Stimulated activated CD4-positive, alpha-beta T cell treated with anti-CD3 and anti-CD28 coated beads, Interleukin-1b, Interleukin-23, amount 100 ng/mL, for 1 hour (primary cell): ENCODE measurements at places on chromosomes 5 and 9.

DNA sequence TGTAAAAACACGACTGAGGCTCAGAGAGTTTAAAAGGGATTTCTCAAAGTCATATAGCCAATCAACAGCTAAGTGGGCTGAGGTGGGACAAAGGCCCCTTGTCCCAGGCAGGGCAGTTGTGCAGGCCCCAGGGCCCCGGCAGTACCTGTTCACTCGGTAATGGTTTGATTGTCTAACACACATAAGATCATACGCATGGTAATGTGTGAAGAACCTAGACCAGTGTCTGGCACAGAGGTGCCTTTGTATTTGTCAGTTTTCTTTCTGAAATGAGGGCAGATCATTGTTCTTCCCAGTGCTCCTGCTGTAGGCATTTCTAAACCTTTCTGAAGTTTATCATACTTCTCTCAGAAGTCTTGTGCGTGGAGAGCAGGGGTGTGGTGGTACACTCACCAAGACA lies 66.8 kb downstream of the IPPK start:
- no peak for DNase-seq

- peak; percentile 57 for DNase-seq
These were observed 16.8 kb upstream of the NSD1 start for GRCh38 chr5:177116631-177117373.

- no peak for DNase-seq
These were observed 2.6 kb upstream of the MSX2 start for GRCh38 chr5:174721530-174722432.

DNA sequence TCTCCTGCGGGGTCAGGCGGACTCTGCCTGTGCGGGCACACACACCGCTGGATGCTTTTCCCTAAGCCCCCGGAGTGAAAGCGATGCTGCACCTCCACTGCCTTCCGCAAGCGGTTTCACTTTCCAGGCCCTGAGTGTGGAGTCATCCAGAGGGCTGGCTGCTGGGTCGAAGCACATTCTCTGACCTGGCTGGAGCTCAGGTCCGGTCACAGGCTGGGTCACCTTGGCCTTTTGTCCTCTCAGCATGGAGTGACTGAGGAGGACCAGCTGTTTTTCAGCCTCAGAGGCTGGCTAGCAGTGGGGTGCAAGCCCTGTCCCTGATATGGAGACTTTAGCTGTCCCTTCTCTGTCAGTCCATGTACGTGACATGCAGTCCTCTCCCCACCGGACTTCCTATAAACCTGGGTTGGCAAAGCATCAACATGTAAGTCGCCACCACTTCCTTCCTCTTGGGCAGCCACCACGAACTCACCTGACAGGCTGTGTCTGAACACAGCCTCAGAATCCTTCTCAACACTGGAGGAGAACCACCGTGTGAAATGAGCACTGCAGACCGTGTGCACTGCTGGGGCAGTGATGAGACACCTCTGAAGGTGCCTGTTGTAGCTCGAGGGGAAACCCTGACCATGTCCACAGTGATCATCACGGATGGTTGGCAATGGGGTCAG lies 51.3 kb downstream of the GADD45G start:
- no peak for DNase-seq

DNA sequence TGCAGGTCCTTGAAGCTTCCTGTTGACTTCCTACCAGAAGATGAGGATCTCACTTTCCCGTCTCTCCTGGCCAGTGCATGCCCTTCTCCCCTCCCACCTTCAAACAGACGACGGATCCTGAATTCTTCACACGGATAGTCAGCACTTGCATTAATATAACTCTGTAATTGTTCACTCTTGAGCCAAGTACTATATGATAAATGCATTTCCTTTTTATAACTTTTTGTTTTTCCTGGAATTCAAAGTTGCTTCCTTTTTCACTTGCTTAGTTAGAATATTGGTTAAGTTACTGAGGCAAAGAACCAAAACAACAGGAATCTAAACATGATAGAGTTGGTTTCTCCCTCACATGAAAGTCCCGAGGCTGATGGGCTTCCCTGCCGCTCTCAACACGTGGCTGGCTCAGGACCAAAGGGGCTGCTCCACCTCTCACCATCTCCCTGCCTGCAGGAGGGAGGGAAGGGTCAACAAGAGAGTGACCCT lies 20.2 kb upstream of the EGFL7 start:
- no peak for DNase-seq

DNA sequence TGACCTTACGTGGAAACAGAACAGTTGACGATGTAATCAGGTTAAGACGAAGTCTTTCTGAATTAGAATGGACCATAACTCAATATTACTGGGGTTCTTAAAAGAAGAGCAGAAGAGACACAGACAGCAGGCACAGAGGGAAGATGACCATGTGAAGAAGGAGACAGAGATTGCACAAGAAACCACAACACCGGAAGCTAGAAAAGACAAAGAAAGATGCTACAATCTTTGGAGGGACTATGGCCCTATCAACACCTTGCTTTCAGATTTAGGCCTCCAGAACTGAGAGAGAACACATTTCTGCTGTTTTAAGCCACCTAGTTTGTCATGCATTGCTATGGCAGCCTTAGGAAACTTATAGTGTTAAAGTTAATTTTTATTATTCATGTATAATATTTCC lies 27.1 kb downstream of the CDH9 start:
- no peak for DNase-seq

DNA sequence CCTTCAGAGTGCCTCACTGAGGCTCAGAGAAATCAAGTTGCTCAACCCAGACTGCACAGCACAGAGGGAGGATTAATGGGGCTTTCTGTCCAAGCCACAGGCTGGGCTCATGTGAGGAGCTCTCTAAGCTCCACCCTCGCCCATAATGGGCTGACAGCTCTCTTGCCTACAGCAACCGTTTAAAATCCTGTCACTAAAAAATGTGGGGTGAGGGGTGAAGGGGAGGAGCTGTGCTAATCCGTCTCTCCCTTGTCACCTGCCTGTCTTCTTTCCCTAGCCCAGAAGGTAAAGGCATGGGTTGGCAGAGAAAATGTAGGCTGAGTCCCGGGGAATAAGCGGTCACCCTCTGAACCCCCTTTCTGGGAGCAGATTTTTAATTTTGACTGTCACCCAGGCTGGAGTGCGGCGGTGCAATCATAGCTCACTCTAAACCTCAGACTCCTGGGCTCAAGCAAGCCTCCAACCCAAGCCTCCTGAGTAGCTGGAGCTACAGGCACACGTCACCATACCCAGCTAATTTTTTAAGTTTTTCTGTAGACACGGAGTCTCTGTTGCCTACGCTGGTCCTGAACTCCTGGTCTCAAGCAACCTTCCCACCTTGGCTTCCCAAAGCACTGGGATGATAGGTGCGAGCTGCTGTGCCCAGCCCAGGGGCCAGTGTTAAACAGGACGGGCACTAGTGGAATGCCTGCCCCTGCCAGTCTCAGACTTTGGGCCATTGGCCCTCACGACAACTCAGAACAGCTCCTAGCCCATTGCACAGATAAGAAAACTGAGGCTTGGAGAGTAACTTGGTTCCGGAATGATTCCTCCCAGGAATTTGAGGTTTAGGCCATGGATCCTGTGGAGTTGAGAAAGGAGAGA lies 89.5 kb downstream of the LMX1B start:
- no peak for DNase-seq

DNA sequence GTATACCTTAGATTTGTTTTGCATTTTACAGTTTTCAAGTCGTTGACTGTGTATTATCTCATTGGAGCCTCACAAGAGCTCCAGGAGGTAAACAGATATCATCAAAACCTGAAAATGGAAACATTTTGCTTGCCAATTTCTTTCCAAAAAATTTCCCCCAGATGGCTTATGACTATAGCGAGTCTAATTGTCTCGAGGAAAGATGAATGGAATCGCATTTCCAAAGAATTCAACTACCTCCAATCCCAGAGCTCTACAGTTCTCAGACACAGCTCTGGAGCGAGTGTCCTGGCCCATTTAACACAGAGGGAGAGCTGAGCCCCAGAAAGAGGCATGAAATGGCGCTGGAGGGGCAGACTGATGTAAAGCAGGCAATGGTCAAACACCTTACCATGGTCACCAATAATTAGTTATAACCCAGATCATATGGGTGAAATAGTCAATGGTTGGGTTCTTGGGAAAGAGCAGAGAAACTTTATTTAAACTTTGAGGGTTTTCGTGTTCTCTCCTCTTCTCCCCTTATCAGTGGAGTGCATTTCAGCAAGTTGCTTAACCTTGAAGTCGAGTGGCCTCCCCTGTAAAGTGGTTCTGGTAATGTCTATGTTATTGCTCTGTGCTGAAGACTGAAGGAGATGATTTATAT lies 168.2 kb downstream of the ZDHHC21 start:
- DNase-seq, result no peak

DNA sequence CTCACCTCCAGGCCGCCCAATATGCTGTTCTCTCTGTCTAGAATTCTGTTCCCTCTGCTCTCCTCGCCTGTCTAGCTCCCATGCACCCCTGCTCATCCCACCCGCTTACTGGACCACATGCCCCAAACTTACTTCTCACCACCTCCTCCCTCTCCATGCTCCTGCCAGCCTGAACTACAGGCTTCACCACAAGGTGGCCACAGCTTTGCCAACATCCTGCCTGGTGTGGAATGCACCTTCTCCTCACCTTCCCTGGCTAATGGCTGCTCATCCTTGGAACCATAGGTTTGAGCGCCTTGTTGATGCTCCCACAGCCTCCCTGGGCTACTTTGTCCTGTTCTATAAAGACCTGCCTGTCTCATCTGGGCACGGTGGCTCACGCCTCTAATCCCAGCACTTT lies 9.6 kb downstream of the LAMC3 start:
- DNase-seq, result no peak

DNA sequence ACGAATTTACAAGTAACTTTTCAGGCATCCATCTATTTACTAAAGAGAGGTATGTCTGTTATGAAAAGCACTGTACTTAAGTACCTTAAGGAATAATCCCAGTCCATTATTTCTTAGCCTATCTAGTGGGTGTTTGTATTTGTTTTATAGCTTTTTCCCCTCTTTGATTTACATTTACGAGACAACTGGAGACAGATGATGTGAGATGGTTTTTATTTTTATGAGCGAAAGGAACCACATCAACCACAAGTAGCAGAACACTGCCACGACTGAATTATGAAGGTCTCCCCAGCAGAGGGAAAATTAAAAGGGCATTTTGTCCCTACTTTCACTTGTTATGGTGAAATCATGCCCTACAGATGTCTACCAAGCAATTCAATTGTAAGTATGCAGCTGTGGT lies 357.8 kb downstream of the NFIB start:
- DNase-seq, result no peak

DNA sequence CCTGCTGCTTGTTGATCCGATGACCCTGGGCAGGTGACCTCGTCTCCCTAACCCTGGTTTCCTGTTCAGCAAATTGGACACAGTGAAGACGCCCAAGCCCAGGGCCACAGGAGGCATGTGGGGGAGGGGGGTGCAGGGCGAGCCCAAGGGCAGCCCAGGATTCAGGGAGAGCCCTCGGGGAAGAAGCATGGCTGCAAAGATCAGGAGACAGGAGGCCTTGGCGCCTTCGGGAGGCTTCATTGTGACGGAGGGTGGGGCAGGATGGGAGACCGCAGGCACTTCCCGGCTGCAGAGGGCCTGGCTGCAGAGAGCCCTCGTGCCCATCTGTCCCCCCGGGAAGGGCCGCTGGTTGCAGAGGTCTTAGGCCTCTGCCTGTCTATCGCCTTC lies 6.2 kb downstream of the ASS1 start:
- DNase-seq, result no peak

- no peak for DNase-seq
These were observed 307.7 kb upstream of the TLE4 start for GRCh38 chr9:79264041-79264440.

DNA sequence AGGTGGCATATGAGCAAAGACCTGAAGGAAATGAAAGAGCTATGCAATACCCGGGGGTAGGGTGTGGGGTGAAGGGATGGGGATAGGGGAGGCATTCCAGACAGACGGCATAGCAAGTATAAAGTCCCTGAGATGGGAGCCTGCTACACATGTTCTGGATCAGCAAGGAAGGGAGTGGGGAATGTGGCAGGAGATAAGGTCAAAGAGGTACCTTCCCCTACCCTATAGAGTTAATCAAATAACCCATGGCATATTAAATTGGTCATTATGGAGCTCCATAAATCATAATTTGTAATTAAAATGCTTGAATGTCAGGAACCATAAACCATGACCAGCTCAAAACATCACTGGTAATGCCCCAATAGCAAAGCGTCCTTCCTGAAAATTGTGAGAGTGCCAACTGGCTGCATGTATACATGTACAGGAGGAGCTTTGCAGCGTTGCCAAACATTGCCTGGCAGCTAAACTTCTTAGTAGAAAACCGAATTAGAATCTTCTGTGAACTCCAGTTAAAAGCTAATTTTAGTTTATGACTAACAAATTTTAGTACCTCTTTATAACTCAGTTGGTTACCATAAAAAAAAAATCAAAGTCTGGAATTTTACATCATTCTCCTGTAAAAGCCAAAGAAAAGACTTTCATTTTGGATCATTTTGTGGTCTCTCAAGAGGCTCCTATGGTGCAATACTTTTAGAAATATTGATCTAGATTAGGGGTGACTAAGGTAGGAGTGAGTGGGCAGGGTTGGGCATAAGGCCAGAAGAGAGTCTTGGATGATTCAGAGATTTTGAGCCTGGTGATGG lies 4.7 kb downstream of the DNAI1 start:
- no peak for DNase-seq

DNA sequence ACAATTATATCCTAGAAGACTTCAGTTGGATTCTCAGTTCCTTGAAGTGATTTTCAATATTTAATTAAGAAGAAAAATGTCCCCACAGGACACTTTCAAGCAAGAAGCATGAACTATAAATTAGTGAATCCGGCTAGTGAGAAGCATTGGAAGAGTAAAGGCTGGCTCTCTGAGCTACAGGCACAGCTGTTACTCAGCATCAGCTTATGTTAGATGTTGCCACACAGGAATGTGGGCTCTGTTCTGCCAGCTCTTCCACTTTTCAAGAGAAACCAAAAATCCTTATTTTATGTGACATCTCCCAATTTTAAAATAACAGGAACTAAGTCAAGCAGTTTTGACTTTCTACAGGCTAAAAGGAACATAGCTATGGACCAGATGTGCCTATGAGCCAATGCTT lies 14.9 kb downstream of the ZNF474 start:
- DNase-seq, result no peak

GRCh38 chr5:157381746-157382145 lies 78.3 kb upstream of the NIPAL4 start:
- DNase-seq, result no peak

- no peak for DNase-seq
These were observed 113.2 kb downstream of the DTWD2 start for GRCh38 chr5:118875131-118875530.

DNA sequence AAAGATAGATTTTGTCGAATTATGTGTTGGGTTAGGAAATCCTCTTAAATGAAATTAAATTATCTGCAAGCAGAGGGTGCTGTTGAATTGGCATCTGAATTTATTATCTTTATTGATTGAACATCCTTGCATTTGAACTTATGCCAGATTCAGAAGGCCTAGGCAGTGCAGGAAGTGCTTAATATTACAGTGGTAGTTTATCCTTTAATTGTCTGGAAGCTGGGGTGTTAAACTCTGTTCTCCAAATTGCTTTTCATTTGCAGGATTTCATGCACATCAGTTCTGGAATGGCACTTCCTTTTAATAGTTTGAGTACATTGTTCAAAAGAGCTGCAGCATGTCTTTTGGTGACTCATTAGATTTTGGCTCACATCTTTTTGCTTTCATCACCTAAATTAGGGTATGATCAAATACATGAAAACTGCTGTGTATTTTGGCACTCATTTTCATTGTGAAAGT lies 186.3 kb downstream of the KDM4C start:
- DNase-seq, result no peak
